ENCODE measurements at places on chromosomes 12 and 14. TPM values are rescaled to one million over a fixed set of nuclear protein-coding genes. Genes with fewer than 3 reads are reported as not detected.

GRCh38 chr14:75877884-75878283 is 103.9 kb downstream of the TGFB3 start:
- DNase-seq: no peak

The TSPAN31 gene
- 28.9 TPM for total RNA-seq

- DNase-seq: no peak
Measured at GRCh38 chr14:93880021-93880820, 46.9 kb upstream of the FAM181A start.

DNA sequence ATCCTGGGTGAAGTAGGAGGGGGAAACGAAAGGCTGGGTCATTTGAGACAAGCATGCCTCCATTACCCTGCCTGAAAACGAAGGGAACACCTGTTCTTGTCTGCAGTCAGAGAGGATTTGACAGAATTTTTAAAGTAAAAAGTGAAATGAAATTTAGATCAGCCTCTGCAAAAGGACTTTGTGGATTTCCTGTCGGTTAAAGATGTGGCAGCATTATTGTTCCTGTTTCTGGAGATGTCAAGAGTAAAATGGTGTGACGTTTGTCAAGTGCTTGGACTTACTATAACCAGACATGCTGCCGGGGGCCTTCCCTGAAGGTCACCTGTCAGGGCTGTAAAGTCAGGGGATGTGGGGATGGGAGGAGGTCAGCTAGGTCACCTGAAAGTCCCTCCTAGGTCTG is 32.0 kb downstream of the NRXN3 start:
- no peak for DNase-seq

Data from left colon (tissue), 2 donors.